M059J (cell line): ENCODE measurements at places on chromosomes 4 and X.

DNA sequence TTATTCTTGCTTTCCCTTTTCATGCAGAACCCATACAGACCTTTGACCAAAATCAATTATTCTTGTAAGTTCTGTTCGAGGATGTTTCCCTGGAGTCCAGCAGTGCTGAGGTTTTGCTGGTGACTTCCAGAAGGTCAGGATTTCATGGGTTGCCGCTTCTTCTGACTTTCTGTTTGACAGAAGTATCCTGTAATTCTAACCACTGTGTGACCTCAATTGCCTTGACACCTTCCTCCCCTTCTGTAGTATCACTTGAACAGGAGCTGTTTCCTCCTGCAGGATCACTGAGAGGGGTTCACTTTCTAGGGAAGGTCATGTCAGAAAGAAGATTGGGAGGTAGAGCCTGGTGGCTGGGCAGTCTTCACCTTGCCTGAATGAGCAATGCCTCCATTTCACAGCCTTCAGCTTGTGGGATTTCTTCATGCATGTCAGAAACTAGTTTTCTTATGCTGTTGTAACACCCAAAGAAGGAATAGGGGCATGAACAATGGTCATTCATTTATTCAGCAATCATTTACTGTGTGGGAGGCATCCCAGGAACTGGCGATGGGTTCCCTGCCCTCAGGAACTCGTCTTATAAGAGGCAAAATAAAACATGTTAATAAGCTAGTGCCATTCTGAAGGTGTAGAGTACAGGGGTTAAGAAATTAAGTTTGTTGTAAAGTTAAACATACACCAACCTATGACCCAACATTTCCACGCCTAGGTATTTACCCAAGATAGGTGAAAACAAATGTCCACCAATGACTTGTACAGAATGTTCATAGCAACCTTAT, 205.9 kb downstream of the SOWAHB start:
- peak; percentile 18 for DNase-seq

DNA sequence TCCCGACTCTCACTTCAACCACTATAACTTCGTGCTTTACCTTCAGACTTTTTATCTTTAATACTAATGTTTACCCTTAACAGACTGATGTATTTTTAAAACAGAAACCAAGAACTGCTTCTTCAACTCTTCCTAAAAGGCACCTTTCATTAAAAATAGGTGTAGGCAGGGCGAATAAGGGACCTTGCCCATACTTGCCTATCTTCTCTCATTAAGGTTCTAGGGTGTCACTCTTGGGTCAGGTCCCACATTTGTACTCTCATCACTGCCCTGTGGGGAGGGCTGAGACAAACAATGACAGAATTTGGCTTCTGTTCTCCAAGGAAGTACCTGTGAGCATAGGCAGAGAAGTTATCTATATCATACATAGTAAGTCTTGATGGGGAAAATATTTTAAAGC, 69.7 kb downstream of the ANKRD50 start:
- DNase-seq, result no peak

GRCh38 chr4:94076498-94076897, 131.2 kb upstream of the SMARCAD1 start:
- no peak for DNase-seq

- DNase-seq, result no peak
These were observed 15.4 kb downstream of the MRFAP1 start for GRCh38 chr4:6655924-6656323.

- no peak for DNase-seq
These were observed 212.5 kb upstream of the NDST3 start for GRCh38 chr4:117821834-117822233.

- DNase-seq, result peak; percentile 65
These were observed 4.1 kb upstream of the UGT2B7 start for GRCh38 chr4:69092190-69092589.

DNA sequence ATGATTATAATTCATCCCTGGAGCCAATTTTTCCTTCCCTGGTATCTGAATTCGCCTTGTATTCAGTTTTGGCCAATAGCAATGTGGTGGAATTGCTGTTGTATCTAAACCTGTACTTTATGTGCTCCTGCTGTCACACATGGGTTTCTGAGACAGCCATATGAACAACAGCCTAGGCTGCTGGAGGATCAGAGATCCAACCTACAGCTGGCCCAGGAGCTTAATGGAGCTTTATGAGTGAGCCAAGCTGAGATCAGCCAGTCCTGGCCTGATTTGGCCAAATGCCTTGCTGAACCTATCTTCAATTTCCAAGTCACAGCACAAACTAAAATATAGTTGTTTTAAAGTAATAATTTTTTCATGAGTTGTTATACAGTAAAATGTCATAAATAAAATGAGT, 1071.5 kb downstream of the PCDH7 start:
- no peak for DNase-seq

GRCh38 chr4:147328756-147329446, 152.0 kb upstream of the EDNRA start:
- DNase-seq, result no peak
